ENCODE measurements at places on chromosomes 16 and 17. TPM values are rescaled to one million over a fixed set of nuclear protein-coding genes. Genes with fewer than 3 reads are reported as not detected.

DNA sequence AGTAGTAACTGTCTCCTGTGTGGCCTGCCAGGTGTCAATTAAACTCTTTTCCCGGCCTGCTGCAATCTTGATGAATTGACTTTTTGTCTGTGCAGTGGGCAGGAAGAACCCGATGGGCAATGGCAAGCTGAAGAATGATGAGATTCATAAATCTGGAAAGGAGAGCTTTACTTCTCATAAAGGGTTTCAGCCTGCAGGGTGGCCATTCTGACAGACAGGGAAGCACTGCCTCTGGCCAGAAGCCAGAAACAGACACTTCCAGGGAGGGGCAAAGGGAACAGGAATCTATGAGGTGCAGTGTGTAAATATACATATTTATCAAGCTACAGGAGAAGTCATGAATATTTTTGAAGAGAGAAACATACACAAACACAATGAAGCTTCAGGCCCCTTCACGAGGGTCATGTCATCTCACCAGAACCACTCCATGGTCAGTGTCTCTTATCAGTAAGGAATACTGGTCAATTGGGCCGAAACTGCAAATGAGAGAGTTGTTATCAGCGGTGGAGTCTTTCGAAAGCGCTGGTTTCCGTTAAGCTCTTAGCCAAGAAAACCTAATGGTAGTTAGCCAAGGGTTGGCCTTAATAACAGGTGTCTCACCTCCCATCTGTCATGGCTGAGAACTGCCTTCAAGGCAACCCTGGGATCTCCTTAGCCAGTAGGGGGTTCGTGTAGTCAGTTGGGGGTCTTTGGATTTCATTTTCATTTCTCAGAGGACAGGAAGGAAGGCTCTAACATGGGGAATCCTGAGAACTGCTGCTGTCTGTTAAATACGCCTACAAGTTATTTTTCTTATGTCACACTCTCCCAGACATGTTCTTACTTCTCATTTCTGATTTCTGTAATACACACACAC is 1.2 kb upstream of the NARF start:
- no peak for DNase-seq

GRCh38 chr16:26952411-26952810 is 114.3 kb upstream of the C16orf82 start:
- no peak for DNase-seq

DNA sequence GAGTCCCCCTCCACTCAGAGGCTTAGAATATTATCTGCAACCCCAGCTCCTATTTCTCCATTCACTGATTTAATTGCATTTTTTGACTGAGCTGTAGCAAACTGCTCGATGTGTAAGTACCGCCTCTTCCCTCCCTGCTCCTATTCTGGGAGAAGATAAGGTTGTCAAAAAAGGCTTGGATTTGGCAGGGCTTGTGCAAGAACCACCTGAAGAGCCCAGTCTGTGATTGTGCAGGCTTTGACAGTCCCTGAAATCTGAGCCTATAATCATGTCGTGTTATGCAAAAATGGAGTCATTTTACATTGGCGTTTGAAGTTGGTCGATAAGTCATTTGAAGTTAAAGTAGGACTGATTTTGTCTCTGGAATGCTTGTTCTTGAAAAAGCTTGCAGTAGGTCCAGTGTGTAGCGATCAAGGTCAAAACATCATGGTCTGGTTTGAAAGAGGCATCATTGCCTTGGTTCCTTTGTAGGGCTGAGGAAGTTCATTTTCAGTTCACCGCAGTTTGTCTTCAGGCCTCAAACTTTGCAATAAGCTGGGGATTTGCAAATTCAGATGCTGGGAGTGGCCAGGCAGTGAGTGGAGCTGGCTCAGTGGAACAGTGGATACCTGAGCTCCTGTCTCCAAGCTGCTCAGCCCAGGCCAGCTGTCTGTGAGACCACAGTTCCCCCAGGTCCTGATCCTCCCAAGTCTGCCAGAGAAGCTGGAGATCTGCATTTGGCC is 68.8 kb downstream of the KATNIP start:
- DNase-seq, result no peak

DNA sequence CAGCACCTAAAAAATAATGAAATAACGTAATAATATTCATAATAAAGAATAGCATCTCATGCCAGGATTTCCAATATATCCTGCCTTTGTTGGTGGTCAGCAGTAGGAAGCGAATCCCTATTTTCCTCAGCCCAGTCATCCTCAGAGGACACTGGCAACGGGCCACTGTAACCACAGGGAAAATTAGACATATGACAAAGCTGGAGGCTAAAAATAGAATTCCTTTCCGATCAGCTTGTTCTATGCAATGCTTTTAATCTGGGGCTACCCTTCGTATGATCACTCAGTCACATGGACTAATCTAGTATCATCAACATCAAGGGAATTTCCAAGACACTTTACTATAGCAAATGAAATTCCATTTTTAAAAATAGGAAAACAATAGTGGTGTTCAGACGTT is 246.9 kb upstream of the KCNJ16 start:
- no peak for DNase-seq

DNA sequence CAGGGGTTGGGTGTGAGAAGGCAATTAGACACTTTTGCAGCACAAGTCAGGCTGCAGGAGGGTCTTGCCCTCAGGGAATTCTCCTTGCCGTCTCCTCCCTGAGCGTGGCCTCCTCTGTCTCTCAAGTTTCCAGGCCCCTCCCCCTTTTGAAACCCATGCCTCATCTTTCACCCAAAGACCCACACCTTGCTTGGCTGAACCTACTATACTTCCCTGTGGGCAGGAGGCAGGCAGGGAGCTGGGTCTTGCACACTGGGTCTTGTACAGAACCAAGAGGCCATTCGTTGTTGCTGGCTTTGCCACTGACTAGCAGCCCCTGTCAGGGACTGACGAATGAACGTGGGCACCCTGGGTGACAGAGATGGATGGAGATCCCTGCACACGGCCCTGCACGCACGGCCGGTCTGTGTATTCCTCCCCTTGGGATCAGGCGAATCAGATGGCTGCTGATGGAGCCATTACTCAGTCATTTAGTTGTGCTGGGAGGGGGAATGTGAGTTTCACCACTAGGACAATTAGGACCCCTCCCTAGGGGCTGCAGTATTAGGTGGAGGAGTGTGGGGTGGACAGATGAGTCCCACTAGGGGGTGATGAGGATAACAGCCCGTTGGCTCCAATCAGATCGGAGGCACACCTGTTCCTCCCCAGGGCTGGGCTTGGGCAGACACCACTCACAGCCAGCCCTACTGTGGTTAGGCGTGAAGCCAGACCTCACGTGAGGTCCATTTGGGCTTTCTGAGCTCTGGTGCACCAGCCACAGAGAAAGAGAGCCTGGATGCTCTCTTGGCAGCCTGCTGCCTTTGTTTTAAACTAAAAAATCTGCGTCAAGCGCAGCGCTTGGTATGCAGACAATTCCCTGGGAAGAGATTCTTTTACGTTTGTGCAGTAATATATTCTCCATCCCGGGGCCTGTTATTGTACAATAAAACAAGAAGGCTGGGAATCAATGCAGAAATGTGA is 167.7 kb upstream of the WSCD1 start:
- DNase-seq, result no peak

GRCh38 chr16:35325936-35326335 is 1866.5 kb downstream of the TP53TG3F start:
- no peak for DNase-seq

DNA sequence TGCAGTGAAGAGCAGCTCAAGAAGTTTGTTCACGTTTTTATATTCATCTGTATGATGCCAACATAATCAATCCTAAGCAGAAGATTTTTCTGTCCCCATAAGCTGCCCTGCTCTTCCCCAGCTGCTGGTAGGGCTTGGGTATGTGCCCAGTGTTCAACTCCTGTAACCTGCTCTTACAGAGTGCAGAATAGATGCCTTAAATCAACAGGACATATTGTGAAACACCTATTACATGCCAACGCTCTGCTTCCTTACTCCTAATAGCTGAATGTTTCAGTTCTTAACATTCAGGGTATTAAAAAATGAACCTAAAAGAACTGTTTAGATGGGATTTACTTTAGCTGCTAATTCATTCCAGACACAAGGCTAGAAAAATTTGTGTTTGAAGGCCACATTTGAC is 190.9 kb downstream of the HS3ST3A1 start:
- no peak for DNase-seq

GRCh38 chr17:50430821-50431618 is 5.0 kb downstream of the ACSF2 start:
- DNase-seq, result no peak

GRCh38 chr17:46972346-46972745 is 6.7 kb downstream of the RPRML start:
- peak; percentile 25 for DNase-seq

- DNase-seq, result peak; percentile 83
These were observed 27.7 kb downstream of the TBC1D3B start for GRCh38 chr17:36148559-36149295.

DNA sequence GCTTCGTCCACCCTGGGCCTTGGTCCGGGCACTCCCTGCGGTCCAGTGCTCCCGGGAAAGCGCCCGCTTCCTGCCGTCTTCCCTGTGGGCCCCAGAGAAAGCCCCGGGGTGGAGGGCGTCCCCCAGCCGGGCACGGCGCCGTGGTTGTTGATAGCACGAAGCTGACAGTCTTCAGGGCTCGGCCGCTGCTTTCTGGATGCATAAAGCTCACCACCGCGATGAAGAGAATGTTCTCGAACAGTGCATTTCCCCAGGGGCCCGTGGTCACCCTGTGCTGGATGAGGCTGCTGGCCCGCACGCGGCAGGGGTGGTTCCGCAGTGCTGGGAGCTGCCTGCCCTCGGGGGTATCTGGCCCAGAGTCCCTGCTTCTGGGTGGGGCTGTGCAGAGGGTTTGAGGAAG is 53.2 kb downstream of the BAHCC1 start:
- DNase-seq, result no peak

DNA sequence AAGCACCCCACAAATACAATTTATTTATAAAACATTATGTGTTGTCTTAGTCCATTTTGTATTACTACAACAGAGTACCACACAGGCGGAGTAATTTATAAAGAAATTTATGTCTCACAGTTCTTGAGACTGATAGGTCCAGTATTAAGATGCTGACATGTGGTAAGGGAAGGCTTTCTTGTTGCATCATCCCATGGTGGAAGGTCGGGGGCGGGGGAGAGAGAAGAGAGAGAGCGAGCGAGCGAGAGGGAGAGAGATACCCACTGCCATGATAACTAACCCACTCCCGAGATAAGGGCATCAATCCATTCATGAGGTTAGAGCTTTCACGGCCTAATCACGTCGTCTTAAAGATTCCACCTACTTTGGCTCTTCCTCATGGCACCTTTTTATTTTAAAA is 117.8 kb downstream of the KCNJ12 start:
- no peak for DNase-seq

DNA sequence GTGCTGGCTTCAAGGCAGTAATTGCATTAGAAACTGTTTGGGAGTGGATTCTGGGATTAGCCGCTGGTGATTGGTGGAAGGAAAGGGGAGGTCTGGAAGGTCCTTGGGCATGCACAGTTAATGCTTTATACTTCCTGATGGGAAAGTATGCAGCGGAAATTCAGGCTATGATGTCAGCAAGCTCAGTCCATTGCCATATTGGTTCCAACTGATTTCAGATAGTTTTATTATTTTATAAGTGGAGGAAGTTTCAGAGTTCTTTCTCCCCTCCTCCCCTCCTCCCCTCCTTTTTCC is 8.1 kb upstream of the CMTR2 start:
- no peak for DNase-seq

ABCA6 gene
- total RNA-seq, result 225 TPM

KRTAP1-1 gene
- not detected for total RNA-seq

MILR1 gene
- 13.5 TPM for total RNA-seq

TNFRSF17 gene
- not detected for total RNA-seq

SDK2 gene
- total RNA-seq, result 10.8 TPM

TMEM100 gene
- total RNA-seq, result 13.5 TPM

ZSCAN10 gene
- total RNA-seq, result not detected

Measured in sciatic nerve (tissue), 2 donors.